ENCODE measurements at places on chromosomes 5 and 9. TPM values are rescaled to one million over a fixed set of nuclear protein-coding genes. Genes with fewer than 3 reads are reported as not detected.
A peak's percentile ranks its signal among the peaks of the same experiment; 100 is the strongest.

- no peak for DNase-seq
Measured at GRCh38 chr9:130328349-130328801, 62.8 kb downstream of the HMCN2 start.

DNA sequence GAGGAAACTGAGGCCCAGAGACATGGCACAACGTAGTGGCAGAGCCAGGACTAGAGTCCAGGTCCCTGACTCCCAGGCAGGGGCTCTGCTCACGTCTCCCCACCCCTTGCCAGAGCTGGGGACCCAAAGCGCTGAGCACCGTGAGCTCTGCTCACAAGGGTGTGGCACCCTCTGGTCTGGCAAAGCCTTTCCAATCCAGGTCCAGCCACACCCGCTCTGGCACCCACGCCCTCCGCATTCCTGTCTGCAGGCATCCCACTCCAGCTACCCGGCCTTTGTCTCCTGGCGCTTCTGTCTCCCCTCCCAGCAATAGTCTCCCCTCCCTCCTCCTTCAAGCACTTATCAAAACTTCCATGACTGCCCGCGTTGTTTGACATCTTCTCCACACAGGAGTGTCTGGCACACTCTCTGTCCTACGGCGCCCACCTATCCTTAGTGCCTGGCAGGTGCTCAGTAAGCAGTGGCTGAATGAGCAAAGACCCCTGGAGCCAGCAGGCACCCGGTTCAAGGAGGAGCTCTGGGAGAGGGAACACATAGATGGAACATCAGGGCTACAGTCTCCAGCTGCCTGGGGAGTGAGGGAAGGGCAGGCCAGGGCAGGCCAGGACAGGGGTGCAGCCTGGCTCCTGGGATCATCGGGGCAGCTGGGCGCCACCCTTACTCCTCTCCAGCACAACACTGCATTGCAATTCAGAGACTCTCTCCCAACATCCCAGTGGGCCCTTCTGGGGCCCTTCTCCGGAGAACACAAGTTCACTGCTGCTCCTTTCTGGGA lies 12.0 kb downstream of the HIGD2A start:
- no peak for DNase-seq

Gene YIPF5
- 62.9 TPM for polyA plus RNA-seq

Gene PCDHGB7
- not detected for polyA plus RNA-seq

Gene MAMDC2
- polyA plus RNA-seq, result not detected

DNA sequence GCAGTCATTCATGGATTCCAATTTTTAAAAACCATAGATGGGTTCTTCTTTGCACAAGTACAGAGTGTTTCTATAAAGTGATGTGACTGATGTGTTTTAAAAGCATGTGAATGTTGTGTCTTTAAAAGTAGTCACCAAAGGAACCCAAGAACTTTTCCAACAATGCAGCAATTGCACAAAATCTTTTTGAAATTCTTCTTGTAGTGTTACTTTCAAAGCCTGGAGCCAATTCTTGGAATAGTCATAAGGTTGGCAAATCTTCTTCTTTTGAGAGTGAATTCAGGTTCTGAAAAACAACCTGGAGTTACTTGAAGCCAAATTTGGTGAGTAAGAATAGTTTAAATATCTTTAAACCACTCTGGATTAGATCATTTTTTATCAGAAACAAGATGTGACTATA lies 10.5 kb downstream of the GRAMD2B start:
- no peak for DNase-seq

DNA sequence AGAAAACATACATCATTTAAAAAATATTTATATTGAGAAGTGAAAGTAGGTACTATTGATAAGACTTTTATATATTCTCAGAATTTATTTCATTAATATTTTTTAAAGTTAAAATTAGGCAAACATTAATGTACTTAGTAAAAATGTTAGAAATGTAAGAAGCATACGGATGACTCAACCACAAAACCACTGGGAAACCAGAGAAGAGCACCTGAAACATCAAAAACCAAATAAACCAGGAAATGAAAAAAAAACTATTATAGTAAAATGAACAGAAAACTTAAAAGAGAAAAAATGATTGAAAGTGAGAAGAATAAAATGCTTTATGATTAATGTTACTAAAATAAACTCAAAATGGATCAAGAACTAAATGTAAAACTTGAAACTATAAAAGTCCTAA lies 233.2 kb upstream of the DAB2 start:
- no peak for DNase-seq

- no peak for DNase-seq
Measured at GRCh38 chr9:93260263-93261066, 76.5 kb downstream of the WNK2 start.

- DNase-seq, result no peak
Measured at GRCh38 chr5:66779528-66779927, 183.3 kb downstream of the MAST4 start.

DNA sequence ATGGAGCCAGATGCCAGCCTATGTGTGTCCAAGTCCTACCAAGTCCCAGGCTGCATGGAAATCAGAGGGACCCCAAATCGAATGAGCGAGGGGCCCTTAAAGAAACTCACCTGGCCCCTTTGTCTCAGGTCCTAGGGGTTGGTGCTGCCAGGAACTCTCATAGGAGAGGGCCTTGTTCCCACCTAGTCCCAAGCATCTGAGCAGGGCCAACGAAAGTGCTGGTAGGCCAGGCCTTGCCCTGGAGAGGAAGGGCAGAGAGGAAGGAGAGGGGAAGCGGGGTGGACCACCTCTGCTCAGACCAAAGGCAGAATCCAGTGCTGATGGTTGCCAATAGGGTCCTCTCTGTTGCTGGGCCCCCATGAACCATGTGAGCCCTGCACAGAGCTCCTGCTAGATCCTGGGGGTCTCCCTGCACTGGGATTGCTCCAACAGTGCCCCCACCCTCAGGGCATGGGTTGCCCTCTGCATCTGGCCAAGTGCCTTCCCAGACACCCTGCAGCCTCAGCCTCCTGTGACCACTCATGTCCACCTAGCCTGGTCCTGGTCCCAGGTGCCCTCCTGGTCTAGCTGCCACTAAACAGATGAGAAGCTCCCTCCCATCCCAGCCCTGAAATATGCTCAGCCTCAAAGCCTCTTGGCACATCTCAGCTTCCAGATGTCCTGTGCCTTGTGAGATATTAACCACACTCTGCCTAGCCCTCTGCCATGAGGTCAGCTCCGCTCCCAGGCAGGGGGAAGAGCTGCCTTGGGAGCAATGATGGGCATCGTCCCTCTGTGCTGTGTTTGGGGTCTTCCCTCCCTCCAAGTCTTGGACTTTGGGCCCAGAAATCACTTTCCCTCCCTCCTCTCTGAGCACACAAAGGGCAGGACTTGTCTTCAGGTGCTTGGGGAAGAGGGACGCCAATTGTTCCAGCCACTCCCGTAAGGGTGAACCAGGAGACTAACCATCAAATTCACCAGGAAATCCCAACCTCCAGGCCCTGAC lies 109.6 kb downstream of the ADAMTS2 start:
- no peak for DNase-seq

DNA sequence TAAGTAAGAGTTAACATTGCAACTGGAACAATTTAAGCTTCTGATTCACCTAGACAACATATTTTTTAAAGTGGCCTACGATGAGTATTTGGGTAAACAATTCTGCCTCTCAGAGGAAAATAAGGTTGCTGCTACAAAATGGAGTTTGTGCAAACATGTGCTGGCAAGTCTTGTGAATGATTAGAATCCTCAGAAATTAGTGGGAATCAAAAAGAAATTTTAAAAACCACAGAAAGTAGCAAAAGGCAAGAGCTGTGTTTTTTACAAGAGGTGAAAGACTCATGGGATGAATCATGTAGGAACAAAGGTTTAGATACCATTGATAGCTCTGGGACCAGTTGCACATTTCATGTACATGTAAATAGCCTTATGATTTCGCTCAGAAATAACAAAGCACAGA lies 561.6 kb downstream of the TAF11L14 start:
- no peak for DNase-seq

Gene PCDHGA2
- not detected for polyA plus RNA-seq

Gene TSPAN17
- 19.3 TPM for polyA plus RNA-seq

Gene UQCRQ
- 556 TPM for polyA plus RNA-seq

- no peak for DNase-seq
Measured at GRCh38 chr5:168114444-168115017, 176.9 kb upstream of the WWC1 start.

- no peak for DNase-seq
Measured at GRCh38 chr9:18012170-18012569, 433.3 kb downstream of the SH3GL2 start.

Gene PCSK1
- polyA plus RNA-seq, result not detected

DNA sequence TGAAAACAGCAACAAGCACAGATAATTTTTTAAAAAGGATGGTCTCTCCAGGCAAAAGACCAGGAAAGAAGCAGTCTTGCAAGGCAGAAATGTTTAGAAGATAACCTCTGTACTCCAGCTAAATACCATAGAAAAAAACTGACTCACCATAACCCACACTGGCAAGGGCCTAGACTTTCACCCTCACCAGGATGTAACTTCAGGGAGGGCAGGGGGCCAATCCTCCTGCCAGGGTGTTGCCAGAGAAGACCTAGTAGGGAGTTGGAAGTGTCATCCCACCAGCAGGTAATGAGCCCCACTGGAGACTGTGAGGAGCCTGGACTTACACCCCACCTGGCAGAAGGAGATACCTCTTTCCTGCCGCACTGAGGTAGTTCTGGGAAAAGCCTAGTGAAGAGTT lies 97.6 kb downstream of the PRELID2 start:
- no peak for DNase-seq

Gene PCDH12
- 0.11 TPM for polyA plus RNA-seq

GRCh38 chr5:35924950-35925722 lies 13.3 kb downstream of the CAPSL start:
- peak; percentile 60 for DNase-seq

- no peak for DNase-seq
Measured at GRCh38 chr5:32405507-32405906, 39.0 kb downstream of the ZFR start.

Gene FOXI1
- polyA plus RNA-seq, result not detected

- DNase-seq, result no peak
Measured at GRCh38 chr9:135280666-135281065, 193.2 kb downstream of the OLFM1 start.

Gene SOHLH1
- polyA plus RNA-seq, result not detected

DNA sequence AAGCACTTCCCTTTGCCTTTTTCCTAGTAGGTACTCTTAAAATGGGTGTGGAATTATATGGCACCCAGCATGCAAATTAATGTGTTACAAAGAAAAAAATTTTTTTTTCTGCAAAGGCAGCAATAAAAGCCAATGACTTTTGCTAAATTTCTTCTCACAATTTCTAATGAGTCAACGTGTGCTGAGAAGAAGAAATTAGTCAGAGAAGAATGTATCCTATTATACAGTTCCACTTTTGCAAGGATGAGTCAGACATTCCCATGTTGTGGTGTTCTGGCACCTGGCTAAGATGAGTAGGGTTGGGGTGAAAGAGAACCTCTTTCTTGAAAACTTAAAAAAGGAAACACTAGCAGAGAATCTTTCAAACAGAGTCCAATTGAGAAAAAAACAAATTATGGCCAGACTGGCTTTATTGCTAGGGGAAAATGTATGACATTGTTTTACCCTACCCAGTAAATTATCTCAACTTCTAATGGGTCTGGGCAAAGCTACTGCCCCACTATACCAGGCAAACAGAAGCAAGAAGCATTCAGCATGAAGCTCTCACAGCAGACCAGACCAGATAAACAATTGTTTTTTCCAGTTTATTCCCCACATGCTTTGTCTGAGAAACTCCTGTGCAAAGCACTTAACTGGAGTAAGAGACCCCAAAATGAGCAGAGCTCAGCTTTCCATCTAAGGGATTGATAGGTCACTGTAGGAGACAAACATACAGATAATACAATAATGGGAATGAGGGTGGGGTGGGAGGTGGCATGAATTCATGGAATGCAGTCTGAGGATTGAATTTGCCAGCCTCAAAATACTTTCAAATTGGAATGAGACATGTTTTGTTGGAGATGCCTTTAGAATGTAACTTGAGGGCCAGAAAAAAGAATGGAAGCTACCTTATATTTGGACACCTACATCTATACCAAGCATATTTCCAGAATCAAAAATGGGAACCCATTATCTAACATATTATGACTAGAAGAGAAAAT lies 220.8 kb upstream of the RFX3 start:
- peak; percentile 26 for DNase-seq

Gene APBB3
- polyA plus RNA-seq, result 6.3 TPM

GRCh38 chr9:106862821-106863720 lies at the start of gene ZNF462:
ZNF462 (plus strand) TSS chr9:106863166; CDS start chr9:106923384, 60,218 bp downstream.
- DNase-seq, result no peak

DNA sequence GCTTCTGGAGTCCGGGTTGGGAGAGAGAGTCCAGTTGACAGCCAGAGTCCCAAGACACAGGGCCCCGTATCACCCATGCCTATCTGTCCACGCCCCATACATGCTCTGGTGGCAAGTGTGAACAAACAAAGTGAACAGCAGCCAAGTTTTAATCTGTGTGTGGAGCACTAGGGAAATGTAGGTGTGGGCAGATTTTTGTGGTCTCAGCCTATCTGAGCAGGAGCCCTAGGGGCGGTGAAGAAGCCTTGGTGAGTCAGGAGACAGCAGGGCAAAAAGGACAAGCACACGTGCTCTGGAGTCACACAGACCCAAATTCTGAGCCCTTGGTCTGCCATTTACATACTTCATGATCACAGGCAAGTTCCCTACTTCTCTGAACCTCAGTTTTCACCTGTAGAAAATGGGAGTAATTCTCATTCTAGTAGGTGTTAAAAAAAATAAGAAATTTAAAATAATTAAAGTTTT lies 23.2 kb downstream of the EGR1 start:
- no peak for DNase-seq

DNA sequence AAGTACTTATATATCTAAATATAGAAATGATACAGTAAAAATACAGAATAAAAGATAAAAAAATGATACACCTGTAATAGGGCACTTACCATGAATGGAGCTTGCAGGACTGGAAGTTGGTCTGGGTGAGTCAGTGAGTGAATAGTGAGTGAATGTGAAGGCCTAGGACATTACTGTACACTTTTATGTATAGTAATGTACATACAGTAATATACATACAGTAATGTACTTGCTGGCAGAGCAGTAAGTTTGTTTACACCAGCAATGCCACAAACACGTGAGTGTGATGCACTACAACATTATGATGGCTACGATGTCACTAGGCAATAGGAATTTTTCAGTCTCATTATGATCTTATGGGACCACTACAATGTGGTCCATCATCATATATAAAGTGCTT lies 34.2 kb downstream of the SUSD1 start:
- DNase-seq, result no peak

DNA sequence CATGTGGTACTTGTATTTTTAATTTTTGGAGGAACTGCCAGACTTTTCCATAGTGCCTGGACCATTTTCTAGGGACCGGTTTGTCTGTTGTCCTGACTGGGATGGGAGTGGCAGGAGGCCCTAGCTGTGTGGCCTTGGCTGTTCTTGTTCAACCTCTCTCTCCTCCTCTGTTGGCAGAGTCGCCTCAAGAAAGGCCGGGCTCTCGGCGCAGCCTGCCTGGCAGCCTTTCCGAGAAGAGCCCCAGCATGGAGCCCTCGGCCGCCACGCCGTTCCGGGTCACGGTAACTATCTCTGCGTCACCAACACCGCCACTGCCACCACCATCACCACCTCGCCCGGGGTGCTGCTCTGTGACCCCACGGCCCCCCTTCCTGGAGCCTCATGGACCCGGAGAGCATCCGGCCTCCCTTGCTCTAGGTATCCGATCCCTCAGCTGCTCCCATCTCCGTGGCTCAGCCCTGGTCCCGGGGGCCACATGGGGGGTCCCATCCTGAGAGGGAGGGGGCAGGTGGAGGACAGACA lies 27.1 kb downstream of the DAB2IP start:
- no peak for DNase-seq
